ENCODE measurements at places on chromosomes 1 and 21.

DNA sequence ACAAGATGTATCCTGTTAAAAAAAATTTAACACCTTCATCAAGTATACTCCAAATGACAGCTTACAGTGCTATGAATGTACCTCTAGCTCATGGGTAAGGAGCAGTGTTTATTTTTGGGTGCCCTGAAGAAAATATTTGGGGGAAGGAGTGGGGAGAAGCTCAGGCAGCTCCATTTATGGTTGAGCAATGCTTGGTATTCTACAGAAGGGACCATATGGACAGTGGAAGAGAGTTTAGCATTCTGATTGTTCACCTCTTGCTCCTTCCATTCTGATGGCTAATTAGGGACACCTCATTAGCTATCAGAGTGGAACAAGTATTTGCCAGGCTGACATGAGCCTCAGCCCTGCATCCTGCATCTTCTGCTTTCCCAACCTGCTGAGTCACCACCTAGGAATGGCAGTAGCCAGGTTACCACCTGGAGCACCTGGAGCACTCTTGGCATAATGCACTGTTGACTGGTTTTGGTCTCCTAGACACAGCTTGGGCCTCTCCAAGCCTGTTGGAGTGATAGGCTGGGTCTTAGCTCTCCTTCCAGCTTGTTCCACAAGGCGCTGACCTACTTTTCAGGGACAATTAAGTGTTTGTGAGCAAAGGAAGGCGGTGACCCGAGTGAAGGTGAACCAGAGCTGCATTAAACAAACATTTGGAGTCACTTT, 62.0 kb upstream of the MACF1 start:
- no peak for DNase-seq

DNA sequence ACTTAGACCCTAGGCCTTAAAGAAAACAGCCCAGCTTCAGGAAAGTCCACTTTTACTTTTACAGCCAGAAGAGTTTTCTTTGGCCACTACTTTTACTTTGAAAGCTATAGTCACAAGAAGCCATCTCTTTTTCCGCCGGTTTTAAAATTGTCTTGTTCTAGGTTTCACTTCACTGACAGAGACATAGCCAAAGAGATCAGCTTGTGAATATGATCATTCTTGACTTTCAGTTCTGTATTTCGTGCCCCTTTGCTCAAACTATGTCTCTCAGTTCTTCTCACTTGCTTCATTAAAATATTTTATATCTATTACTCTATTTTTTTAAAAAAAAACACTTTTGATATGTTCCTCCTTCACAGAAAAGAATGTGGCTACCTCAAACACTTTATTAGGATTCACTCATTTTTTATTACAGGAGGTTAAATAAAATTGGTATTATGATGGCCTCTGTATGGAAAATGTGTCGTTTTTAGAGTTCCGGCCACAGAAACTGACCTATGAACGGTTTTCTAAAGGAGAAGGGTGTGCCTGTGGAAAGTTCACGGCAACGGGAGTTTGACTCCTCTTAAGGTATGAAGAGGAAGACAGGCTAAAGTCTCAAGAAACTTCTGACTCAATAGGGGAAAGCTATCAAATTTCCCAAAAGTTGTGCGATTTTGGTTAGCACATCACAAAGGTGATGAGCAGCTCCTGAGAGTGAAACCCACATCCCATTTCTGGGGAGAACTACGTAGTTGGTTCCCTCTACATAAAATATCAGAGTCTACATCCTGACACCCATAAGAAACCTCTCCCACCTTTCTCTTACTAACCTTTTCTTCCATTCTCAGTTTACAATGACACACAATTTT, 1.2 kb downstream of the MCOLN2 start:
- DNase-seq, result no peak

- DNase-seq, result no peak
Measured at GRCh38 chr1:24805534-24806301, 60.5 kb downstream of the CLIC4 start.

DNA sequence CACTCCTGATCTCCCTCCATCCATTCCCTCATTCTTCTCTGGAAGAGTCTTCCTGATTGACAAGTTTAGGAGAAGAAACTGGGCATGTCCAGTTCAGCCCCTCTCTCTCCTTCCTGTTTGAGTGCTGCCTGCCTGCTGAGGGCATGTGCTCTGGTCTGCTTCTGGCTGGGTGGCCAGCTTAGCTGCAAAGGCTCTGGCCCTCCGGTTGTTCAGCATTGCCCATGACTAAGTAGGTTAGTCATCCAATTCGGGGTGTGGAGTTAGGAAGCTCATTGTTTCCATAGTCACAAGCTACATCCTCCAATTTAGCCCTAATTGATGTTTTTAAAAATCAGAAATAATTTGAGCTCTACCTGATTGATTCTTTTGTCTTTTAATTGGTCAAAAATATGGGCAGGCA, 25.6 kb upstream of the PLA2G2E start:
- DNase-seq, result no peak

DNA sequence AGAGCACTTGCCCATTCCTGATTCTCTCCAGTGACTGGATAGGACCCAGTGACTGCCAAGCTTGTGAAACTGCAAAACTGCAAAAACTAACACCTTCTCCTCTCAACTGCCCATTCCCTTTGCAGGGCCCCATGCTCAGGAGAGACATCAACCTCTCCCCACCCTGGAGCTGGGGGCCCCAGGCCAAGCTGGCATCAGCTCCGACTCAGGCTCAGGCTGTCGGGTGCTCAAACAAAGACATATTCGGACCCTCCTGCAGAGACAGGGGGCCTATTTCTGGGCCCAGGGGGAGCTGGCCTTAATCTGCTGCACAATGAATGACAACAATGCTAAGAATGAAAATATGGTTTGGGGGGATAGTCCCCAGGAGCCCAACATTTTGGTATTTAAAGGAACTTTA, 11.8 kb downstream of the LMX1A start:
- DNase-seq, result no peak

GRCh38 chr1:70767377-70767776, 280.2 kb downstream of the PTGER3 start:
- DNase-seq, result no peak

DNA sequence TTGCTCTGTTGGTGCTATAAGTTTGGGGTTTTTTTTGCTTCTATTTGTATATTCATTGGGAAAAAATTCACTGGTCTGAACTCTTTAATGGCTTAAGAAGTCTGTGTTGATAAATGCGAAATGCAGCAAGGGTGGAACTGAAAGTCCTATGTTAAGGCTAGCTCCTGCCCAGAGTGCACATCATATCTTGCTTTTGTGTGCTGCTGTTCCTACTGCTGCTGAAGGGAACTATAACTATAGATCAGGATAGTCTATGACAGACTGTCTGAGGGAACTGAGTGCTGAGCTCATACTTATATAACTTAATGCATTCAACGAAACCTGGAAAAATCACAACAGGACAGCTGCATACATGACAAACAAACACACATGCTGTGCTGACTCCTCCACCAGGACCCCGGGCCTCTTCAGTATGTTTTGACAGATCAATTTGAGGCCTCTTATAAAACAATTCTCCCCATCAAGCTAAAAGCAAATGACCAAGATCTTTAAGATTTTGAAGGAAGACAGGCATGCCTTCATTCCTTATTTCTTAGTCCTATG, 1031.5 kb upstream of the ADGRL2 start:
- DNase-seq, result no peak

DNA sequence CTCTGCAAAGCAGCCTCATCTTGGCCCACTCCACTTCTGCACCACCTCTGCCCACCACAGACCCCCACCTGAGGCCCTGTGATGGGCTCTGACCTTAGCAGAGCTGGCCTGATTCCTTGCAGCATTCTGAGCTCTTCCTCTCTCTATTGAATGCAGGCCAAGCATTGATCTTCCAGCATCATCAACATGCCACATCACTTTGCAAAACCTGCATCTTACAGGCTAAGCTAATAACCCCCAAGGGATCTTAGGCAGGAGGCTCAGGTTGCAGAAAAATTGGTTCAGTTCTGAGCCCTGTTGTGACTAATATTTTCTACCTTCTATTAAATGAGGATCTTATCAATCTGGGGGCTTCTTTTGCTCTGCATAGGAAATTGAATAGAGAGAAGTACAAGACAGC, 78.7 kb downstream of the ATP1A1 start:
- DNase-seq, result no peak

GRCh38 chr1:162177126-162177525, 107.6 kb downstream of the NOS1AP start:
- no peak for DNase-seq

GRCh38 chr1:231814021-231814420, 187.4 kb downstream of the DISC1 start:
- no peak for DNase-seq

DNA sequence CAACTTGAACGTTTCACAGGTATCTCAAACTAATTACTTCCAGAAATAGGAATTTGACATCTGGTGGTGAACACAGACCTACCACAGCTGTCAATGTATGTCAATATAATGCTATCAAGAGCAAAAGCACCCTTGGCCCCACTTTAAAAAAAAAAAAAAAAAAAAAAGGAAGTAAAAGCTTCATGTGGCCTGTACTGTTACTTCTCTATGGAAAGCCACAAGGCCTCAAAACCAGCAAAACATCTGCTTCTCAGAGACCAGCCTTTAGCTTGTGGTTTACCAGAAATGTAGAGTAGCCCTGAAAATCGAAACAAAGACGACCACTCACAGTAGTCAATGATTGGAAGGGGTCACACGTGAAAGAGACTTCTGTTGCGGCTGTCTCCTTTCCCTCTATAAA, 109.6 kb downstream of the SLC45A1 start:
- DNase-seq, result no peak

GRCh38 chr1:172993640-172994039, 57.1 kb downstream of the TNFSF18 start:
- DNase-seq, result no peak

GRCh38 chr1:114505148-114505561, 5.8 kb downstream of the TRIM33 start:
- no peak for DNase-seq

DNA sequence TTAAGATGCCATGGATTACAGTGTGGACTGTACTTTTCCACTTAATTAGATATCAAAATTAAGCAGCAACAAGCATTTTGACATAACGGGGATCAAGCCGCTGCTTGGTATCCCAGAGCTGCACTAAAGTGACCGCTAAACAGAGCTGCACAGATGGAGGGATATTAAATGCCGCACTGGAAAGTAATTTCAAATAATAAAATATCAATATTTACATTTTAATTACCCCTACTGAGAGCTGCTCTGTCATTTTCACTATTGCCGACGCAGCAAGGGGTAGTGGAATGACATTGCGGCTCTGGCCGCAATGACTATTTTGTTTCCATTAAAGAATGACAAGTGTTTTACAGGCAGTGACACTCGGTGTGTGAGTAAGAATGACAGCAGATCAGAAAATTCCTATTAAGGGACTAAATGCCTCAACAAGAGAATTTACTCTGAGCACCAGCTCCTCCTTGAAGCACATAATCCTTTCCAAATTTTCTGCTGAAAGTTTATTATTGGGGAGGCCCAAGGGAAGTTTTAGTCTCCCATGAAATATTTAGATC, 109.1 kb upstream of the USH2A start:
- no peak for DNase-seq

GRCh38 chr1:66256629-66257572, 277.1 kb upstream of the SGIP1 start:
- DNase-seq, result no peak

DNA sequence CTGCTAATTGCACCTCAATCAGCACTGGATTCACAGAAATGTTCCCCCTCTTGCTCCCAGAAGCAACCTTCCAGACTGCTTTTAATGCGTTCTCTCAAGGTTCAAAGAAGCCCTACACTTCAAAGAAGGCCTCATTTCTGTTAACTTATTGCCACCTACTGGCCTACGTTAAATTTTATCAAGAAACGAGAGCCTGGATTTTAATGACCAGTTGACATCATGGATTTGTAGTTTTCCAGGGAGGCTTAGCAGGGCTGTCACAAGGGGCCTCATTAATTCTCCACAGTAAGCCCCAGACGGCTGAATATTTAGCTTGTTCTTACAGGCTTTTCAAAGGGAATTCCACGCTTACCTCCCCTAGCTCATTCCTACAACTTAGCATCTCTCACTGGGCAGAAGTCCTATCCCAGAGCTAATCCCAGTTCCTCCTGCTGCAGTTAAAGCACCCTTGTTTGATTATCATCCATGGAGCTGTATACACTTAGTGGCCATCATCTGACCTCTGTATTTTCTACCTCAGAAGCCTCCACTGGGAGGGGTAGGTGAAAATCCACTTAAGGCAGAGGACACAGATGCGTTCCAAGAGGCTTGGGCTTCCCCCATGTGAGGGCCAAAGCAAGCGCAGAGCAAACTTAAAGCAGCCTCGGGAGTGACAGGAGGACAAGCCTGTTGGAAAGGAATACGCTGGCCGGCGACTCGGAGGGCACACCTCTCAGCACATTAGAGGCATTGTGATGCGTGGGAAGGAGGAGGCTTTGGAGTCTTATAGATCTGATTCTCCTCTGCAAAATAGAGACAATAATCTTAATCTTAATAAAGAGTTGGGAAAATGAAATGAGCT, 32.2 kb upstream of the CYP4X1 start:
- DNase-seq, result no peak

GRCh38 chr1:11944358-11944931, 9.9 kb downstream of the PLOD1 start:
- DNase-seq, result no peak

GRCh38 chr1:211372463-211372862, 45.8 kb downstream of the TRAF5 start:
- DNase-seq, result no peak

- DNase-seq, result no peak
Measured at GRCh38 chr1:184025242-184025675, 12.3 kb downstream of the COLGALT2 start.

DNA sequence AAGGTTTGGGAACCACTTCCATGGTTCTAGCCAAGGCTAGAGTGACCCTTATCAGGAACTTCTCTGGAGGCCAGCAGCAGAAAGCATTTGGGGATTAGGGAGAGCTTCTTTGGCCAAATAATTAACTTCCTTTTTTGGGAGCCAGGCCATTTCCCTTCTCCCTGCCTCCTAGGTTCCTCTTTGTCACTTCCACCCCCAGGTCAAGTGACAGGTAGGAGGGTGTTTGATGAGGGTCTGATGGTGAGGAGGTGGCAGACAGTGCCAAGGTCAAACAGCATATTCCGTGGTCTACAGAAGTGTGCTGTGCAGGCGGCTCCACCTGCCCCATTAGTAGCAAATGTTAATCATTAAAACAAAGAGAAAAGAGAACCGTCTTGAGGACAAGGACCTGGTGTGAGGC, 1.9 kb upstream of the KCNA10 start:
- DNase-seq, result no peak

GRCh38 chr1:44947063-44947773, 39.2 kb downstream of the EIF2B3 start:
- no peak for DNase-seq

DNA sequence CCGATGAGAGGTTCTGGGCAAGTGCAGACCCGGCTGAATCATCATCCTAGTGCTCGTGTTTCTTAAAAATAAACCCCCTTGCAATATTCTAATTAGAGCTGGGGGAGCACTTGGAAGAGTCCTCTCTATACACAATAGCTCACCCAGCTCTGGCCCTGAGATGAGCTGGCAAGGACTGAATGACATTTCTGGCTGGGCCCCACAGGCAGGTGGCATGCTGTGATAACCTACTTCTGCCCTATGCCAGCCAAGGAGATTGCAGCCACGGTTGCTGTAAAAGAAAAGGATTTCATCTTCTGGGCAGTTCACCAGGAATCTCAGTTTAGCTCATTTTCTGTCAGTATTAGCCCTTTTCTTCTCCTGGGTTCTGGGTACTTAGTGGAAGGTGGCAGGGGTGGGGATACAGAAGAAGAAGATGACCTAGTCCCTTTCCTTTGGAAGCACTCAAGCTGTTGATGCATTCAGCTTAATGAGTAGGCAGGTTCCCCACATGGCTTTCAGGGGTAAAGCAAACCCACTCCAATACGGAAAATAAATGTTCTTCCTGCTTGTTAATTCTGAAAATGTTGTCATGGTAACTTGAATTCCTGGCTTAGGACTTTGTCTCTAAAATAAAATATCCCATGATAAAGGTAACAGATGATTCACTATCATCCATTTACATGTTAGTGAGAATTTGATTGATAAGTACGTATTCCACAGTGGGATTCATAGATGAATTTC, 32.2 kb downstream of the VASH2 start:
- no peak for DNase-seq

All from stimulated activated CD4-positive, alpha-beta T cell treated with anti-CD3 and anti-CD28 coated beads, Interleukin-1b, Interleukin-23, amount 100 ng/mL, for 1 hour (primary cell).